ENCODE measurements at places on chromosomes 1 and 21.
A peak's percentile ranks its signal among the peaks of the same experiment; 100 is the strongest.

- DNase-seq: no peak
Observed at GRCh38 chr1:87327376-87328271, 1.1 kb upstream of the LMO4 start.

- no peak for DNase-seq
Observed at GRCh38 chr1:247287460-247287859, 31.6 kb downstream of the VN1R5 start.

- DNase-seq: no peak
Observed at GRCh38 chr1:109111386-109112055, 2.4 kb upstream of the ELAPOR1 start.

- DNase-seq: no peak
Observed at GRCh38 chr1:20105856-20106255, 13.5 kb downstream of the PLA2G2D start.

DNA sequence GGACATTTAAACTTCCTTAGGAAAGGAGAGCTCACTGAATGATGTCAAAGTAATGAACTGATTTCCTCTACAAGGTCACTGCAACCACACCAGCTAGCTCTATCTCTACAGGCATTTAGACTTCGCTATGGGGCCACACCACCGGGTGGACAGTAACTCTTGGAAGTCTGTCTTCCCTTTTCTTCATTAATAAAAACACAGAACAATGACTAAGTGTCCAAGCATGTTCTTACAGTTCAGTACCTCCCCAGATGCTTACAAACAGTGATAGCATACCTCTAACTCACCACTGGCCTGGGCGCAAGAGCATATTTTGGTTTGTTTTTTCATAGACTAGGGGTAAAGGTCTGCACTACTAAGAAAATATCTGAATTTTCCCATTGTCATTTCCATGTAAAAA is 54.6 kb downstream of the SIM2 start:
- no peak for DNase-seq

GRCh38 chr21:44593598-44594405 is 1.5 kb upstream of the KRTAP10-6 start:
- DNase-seq: no peak

DNA sequence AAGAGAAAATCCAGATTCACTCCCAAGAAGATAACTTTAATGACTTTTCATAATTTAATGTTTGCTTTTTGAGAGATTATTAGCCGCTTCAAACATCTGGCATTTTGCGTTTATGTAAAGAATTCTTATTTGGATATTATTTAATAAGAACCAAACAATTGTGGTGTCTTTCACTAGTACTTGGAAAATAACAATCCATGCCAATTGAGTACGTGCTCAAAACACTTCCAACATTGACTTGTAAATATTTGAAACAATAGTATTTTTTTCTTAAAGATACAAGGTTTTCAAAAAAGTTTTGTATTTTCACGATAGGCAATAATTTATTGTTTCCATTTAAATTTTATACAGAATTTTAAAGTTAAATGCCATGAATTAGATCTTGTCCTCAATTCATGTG is 498.7 kb downstream of the AMY1C start:
- DNase-seq: no peak

DNA sequence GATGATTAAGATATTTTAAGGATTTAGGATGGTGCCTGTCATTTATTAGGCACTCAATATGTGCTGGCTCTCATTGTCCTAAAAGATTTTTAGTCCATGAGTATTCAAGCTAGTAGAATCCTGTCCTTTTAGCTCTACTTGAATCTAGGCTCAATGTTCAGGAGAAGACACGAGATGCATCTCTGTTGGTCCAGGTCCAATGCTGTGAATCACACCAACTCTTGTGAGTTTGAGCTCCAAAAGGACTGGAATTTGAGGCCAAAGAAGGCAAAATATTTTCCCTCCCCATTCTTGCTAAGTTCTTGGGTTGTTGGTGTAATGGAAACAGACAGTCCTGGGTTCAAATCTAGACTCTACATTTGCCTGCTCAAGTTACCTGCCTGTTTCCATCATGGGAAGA is 1.4 kb upstream of the PODN start:
- DNase-seq: no peak

DNA sequence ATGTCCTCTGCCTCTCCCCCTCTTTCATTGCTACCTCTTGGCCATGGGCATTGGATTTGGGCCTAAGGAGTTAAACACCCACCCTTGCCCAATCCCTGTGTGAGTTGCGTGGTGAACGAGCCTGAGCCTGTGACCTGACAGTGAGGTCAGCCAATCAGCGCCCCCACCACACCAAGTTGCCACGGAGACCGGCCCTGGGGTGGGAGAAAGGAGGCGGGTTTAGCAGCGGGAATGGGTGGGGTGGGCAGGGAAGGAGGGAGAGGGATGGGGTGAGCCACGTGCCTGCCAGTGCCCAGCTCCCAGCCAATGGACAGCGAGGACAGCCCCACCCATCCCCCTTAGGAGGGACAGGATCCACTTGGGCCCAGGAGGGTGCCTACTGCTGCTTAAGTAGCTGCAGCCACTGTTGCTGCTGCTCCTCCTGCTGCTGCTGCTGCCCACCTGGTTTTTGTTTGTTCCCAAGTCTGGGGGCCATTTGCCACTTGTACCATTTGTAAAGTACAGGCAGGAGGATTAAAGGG is 9.5 kb downstream of the ZBTB7B start:
- peak; percentile 53 for DNase-seq

GRCh38 chr1:230517786-230518185 is 91.7 kb upstream of the PGBD5 start:
- DNase-seq: peak; percentile 49

GRCh38 chr1:52994656-52995055 is 67.4 kb upstream of the PODN start:
- DNase-seq: no peak

DNA sequence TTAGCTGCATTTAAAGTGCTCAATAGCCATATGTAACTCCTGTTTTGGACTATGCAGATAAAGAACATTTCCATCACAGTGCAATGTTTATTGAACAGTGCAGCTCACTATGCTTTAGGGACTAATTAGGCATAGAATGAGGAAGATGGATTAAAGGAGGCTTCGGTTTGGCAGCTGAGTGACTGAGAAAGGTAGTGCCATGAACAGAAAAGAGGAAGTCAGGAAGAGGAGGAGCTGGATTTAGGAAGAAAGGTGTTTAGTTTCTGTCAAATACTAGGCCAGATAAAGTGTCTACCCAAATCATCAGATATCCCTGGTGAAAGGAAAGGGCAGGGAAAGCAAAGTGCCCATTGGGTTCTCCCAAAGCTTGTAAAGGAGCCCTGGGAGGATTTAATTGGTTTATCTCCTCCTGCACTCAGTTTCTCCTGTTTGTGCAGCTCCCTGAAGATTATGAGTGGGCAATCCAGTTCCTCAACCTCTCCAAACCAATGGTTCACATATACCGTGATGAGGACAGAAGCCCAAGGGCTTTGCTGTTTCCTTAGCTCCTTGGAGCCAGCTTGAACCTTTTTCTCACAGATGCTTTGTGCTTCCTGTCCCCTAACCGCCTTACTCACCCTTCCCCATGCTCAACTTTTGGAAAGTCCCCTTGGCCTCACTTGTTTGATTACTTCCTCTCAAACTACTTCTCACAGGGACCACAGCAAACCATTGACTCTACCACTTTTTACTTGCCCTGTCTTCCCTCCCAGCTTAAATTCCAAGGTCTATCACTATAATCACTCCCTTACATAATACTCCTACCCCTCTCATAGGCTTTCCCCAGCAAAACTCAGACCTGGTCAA is 3.5 kb upstream of the RAP1A start:
- no peak for DNase-seq

Measured in NCI-H2081 (cell line).